Stimulated activated CD8-positive, alpha-beta memory T cell treated with anti-CD3 and anti-CD28 coated beads, Interleukin-4, amount 100 ng/mL, for 4 hours (primary cell): ENCODE measurements at places on chromosomes 4 and X.

DNA sequence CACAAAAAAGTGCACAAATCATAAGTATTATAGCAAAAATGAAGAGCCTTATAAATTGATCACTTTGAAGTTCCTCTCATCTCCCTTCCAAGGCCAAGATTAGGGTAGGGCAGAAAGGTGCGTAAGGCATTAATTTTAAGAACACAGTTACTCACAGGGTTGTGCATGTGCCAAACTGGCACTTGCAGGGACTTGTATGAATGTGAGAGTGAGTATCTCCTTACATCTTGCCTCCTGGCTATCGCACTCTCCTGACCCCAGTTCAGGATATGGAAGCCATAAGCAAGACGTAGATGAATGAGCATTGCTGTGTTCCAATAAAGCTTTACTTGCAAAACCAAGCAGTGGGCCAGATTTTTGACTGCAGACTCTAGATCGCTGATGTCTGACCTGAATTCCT lies 510.1 kb upstream of the AADAT start:
- DNase-seq, result no peak

DNA sequence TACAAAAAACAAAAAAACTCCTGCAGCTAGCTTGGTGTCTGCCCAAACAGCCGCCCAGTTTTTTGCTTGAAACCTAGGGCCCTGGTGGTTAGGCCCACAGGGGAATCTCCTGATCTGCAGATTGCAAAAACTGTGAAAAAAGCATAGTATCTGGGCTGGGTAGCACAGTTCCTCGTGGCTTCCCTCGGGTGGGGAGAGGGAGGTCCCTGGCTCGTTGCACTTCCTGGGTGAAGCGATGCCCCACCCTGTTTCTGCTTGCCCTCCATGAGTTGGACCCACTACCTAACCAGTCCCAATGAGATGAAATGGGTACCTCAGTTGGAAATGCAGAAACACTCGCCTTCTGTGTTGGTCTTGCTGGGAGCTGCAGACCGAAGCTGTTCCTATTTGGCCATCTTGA lies 18.6 kb upstream of the BRWD3 start:
- no peak for DNase-seq

DNA sequence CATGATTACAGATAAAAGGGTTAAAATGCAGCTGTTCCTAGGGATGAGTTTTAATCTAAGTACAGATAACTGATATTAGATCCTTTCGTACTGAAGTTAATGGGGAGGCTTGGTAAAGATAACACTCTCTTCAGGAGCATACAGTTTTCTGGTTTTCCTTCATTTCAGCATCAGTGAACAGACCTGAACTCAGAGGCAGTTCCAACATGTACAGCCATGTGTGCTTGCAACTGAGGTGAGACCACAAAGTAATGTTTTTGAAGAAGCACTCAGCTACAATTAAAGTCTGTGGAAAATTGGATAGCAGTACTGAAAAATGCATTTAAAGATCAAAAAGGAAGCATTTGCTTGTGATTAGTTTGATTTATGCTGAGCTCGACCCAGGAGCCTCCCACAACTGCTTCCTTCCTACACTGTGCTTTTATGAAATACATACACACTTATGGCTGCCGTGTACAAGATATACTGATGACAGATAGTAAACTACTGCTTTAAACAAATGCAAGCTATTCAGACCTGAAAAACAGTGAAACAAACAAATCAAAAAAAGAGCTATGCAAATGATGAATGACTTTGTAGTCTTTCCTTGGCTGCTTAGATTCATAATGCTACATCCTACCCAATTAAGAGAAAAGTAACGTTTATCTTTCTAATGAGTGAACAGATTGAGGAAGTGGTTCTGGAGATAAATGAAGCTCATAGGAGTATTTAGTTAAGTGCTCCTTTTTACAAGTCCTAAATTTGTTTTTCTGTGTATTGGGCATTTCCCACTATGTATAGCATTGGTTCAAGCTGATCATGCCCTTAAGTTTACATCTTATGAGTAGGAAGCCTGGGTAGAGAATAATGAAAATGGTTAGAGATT lies 68.4 kb downstream of the PDLIM5 start:
- DNase-seq, result no peak

- DNase-seq, result no peak
Observed at GRCh38 chrX:13009273-13009672, 34.4 kb downstream of the TMSB4X start.

- peak; percentile 5 for DNase-seq
Observed at GRCh38 chr4:83639849-83640493, 104.1 kb downstream of the GPAT3 start.

DNA sequence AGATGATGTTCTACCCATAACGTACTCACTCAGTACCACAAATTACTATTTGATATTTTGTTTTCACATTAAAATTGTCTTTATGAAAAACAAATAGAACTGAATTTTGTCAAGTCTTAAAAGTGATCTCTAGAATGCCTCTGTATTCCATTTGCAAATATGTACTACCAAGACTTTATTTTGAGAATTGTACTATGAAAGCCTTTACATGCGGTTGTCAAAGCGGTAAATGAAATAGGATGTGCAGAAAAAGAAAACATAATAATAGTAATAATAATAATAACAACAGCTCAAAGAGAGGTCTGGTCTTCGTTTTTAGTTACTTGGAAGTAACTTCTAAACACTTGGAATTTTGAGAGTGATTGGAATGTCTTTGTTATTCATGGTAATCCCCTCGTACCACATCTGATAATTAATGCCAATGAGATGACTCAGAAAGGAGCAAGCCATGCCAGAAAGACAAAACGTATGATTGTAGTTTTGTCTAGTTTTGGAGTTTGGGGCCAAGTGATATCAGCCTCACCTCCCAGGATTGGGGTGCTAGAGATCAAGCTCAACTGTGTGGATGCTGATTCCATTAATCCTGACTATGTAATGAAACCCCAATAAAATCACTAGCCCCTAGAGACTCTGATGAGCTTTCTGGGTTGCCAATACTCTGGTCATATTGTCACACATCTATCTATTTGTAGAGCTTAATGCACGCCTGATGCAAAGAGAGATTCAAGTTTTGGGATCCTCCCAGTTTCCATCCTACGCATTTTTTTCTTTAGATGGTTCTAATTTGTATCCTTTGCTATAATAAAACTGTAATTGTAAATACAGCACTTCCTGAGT lies 20.2 kb upstream of the CTSO start:
- DNase-seq, result no peak

DNA sequence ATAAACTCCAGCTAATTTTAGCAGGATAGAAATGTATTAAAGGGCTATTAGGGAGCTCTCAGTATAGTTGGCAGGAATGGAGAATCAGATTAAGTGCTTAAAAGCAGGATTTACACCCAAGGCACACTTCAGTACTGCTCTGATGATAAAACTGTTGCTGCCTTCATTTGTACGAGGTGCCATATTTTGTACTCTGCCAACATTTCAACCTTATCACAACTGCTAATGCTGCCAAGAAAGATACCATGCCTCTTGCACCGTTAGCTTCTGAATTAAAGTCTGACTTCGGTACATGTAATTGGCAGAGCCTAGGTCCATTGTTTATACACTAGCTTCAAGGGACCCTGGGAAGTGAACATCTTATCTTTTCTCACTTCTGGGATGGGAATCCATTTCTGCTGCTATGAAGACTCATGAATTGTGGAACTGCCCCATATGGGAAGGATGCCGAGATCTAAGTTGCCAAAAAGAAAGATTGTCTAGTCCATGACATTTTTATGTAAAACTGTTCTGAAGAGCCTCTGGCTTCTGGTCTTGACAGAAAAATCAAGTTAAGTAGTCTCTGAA lies 624.0 kb upstream of the IGFBP7 start:
- DNase-seq, result no peak

DNA sequence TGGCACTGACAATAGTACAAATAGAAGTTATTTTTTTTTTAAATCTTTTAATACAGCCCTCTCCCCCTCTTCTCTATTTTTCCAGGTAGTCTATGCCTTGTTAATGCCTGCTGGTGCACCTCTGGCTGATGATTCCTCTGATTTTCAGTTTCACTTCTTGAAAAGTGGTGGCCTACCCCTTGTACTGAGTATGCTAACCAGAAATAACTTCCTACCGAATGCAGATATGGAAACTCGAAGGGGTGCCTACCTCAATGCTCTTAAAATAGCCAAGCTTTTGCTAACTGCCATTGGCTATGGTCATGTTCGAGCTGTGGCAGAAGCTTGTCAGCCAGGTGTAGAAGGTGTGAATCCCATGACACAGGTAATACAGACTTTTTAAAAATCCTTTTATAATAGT lies 99.1 kb downstream of the USP9X start:
- DNase-seq, result no peak

DNA sequence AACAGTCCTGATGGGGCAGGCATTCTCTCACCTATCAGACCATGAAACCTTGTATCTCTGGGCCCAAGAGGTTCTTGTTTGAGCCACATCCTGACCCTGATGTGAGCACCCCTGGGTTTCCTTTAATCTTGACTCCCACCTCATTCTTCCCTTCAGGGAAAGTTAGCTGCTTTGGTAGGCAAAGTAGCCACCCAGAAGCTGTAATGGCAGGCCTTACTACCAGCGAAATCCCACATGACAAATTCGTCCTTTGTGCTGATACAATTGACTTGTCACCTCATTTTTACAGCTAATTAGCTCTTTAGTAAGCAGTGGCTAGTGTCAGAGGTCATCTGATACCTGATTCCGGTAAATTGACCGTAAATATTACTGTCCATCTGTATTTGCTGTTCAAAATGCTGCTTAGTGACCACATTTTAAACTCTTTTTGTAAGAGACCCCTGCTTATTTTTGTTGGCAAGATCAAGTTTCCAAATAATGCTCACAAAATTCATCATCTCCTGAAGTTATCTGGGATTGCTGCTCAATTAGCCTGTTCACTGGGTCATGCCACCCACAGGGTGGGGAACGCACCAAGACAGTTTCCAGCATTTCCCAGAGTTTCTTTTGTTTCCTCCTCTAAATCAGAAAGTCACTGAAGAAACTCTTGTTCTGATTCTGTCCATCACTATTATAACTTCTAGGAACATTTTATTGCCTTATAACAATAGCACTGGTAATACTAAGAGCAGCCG lies 329.7 kb downstream of the GPAT3 start:
- no peak for DNase-seq

- peak; percentile 52 for DNase-seq
Observed at GRCh38 chr4:2570551-2571222, 34.2 kb downstream of the FAM193A start.

GRCh38 chr4:38611676-38612075 lies 52.3 kb upstream of the KLF3 start:
- DNase-seq, result no peak

DNA sequence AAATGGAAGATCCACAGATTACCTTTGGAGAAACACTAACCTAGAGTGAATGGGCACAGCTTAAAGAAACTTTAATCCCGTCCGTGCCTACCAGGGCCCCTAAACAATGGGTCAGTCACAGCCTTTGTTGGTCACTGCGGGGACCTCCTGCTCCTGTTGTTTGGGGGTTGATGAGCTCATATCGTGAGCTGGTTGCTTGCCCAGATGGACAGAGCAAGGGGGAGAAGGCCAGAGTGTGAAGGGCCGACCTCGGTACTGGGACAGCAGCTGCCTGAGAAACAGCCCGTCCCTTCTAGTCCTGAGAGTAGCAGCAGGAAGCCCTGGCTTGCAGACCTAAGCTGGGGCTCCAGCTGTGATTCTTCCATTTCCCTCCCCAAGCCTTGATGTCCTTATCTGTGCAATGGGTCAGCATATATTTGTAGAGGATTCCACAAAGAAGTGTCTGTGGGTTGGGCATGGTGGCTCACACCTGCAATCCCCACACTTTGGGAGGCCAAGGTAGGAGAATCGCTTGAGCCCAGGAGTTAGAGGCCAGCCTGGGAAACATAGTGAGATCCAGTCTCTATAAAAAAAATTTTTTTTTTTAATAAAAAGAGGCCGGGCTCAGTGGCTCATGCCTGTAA lies 69.6 kb upstream of the SLC34A2 start:
- no peak for DNase-seq

DNA sequence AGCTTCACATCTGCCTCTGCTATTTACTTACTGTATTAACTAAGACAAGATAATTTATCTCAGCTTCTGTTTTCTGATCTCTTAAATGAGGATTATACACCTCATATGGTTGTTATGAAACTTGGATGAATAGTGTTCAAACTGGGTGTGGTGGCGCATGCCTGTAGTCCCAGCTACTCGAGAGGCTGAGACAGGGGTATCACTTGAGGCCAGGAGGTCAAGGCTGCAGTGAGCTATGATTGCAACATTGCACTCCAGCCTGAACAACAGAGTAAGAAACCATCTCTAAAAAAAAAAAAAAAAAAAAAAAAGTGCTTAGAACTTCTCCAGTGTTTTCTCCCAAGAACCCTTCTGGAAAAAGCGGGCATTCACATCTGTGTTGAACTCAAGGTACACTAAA lies 19.8 kb upstream of the KLF3 start:
- no peak for DNase-seq

DNA sequence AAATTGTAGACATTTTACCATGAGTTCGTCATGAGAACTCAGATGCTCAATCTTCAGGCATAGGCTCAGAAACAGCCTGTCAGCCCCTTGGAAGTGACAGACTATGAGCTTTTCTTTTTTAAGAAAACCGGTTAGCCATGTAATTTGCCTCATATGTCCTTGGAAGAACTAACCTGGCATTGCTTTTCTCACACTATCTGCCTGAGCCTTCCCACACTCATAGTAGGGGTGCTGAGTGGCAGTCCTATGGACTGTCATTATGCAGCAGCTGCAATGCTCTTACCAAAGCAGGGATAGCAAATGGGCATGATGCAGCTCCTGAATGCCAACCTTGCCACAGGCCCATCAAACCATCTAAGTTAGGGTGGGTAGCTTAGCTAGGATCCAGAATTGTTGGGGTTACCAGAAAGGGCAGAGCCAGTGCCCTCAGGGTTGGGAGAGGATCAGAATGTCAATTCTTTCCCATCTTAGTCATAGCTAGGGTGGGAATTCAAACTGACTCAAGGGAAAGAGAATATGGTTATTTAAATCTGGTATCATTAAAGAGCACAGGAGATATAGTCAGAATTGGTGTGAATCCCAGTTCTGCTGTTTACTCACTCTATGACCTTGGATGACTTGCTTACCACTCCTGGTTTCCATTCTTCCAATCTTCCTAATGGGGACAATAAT lies 230.6 kb upstream of the CPEB2 start:
- DNase-seq, result no peak

- DNase-seq, result no peak
Observed at GRCh38 chrX:109463784-109464183, 18.1 kb downstream of the GUCY2F start.

GRCh38 chr4:9769321-9769720 lies 12.1 kb upstream of the DRD5 start:
- DNase-seq, result no peak

GRCh38 chr4:66863481-66863880 lies 681.8 kb downstream of the CENPC start:
- DNase-seq, result no peak

DNA sequence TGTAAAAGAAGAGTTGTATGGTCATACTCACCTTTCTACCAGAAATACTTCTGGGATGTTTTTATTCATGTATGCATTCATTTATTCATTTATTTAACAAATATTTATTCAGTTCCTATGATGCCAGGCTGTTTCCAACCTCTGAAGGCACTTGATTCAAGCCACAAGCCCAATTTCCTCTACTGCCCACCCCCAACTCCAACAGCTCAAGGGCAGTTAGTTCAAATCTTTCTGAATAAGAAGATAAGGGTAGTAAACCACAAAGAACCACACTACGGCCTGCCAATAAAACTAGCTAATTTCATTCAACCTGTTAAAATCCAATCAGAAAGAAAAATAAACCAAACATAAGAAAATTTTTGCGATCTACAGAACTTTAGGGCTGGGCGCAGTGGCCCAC lies 31.2 kb downstream of the LRBA start:
- no peak for DNase-seq
